ENCODE measurements at places on chromosomes 2 and 18.

GRCh38 chr2:66443979-66444861, 9.3 kb downstream of the MEIS1 start:
- DNase-seq = no peak

GRCh38 chr2:68423966-68424650, 43.0 kb downstream of the FBXO48 start:
- no peak for DNase-seq

DNA sequence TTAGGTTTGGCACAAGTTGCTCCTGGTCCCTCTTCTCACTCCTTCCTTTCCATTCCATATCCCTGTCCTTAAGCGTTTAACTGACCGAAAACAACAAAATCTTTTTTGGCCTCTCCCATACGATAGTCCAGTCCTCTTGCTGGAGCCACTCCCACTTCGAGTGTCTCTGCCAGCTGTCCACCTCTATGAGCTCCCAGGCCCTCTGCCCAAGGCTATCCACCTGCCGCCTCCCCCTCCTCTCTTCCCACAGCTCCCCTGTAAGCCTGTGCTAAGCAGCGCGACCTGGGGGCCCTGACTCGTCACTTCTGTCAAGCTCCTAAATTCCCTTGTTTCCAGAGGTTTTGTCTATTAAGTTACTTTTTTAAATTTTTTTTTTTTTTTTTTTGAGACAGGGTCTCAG, 47.0 kb upstream of the FOSL2 start:
- DNase-seq = no peak

GRCh38 chr2:103401621-103402020, 639.8 kb downstream of the TMEM182 start:
- no peak for DNase-seq

GRCh38 chr2:232296776-232297525, 81.6 kb upstream of the ALPP start:
- no peak for DNase-seq

Measured in NCI-H1092 (cell line).